ENCODE measurements at places on chromosomes 11 and 22.

DNA sequence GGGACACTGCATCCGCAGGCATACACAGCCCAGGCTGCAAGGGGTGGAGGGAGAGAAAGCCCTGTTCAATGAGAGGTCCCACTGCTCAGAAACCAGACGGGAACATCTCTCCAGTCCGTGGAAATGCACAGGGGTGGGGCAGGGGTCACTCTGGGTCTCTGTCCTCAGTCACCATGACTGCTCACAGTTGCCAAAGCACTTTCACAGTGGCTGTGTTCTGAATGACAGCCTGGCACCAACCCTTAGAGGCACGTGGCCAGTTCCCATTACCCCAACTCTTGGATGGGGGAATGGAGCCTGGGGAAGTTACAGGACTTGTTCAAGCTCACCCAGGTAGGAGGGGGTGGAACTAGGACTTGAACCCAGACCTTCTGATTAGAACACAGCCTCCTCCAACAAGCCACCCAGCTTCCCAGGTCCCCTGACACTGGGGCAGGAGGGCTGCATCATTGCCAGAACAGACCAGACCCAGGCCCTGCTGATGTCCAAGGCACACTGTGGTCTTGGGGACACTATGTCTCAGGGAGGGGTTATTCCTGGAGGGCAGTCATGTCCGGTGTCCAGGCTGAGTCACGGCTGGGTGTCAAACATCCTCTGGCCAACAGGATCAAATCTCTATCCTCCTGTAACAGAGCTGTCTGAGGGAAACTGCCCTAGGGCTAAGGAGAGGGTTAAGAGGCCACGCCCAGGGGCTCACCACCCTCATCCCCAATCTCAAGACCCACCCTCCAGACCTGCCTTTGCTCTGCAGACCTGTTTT is 8.2 kb downstream of the ZNF70 start:
- no peak for DNase-seq

DNA sequence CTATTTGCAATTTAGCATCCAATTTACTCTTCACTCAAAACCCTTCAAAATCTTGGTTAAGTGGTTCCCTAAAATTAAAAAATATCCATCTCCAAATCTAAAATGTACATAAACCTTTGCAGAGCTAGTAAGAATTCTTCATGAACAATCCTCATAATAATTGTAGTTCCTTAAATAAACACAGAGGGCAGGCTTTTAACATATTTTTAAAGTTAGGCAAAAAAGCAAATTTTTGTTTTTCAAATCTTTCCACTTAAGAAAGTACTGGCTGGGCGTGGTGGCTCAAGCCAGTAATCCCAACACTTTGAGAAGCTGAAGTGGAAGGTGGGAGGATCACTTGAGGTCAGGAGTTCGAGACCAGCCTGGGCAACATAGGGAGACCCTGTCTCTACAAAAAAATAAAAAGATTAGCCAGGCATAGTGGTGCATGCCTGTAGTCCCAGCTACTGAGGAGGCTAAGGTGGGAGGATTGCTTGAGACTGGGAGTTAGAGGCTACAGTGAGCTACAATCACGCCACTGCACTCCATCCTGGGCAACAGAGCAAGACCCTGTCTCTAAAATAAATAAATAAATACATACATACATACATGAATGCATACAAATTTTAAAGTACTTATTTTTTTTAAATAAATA is 25.1 kb upstream of the PLAAT3 start:
- DNase-seq, result no peak

GRCh38 chr11:100719362-100719761 is 32.3 kb downstream of the ARHGAP42 start:
- DNase-seq, result no peak

DNA sequence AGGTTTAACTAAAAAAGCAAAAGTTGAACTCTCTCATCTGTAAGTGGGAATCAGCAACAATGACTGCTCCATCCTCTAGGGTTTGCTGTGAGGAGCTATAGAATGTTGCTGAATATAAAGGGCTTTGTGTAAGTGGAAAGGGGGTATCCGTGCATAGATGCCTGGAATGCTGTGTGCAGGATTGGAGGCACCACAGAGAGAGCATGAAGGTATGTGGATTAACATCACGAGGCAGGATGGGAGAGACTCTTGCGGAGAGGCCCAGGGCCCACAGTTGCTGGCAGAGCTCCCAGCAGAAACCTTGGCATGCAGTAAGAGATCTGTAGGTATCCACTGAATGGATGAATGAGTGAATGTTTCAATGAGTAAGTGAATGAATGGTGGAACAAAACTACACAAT is 298.7 kb upstream of the DDI1 start:
- DNase-seq, result no peak

- DNase-seq, result no peak
Observed at GRCh38 chr11:132911186-132911585, 621.1 kb downstream of the OPCML start.

DNA sequence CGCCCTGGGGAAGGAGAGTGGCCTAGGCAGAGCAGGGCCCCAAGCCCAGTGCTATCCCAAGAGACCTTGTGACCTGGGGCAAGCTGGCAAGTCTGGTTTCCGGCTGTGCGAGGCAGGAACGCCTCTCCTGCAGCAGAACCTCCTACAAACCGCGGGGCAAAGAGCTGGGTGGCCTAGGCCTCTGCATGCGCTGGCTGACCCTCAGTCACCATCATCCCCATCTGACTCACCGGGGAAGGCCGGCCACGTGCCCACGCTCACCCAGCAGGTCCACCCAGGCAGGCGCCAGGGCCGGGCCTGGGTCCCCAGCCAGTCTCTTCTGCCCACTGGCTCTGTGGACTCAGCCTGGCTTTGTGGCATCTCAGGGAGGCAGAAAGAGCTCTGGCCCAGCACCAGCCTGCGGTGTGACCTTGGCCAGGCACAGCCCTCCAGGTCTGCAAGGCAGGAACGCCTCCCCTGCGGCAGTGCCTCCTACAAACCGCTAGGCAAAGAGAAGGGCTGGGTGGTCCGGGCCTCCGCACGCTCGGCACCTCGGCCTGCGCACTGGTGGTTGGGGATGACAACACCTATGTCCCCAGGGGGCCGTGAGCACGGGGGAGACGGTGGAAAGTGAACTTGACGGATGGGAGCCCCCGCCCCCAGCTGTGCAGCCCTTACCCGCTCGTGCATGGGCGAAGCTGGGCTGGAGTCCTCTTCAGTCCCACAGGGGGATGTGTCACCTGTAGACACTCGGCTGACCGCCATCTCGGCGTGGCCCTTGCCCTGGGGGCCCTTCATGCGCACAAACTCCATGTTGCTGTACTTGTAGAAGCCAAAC is 38.2 kb downstream of the KIAA0930 start:
- no peak for DNase-seq

GRCh38 chr22:39078329-39078728 is 1.3 kb downstream of the APOBEC3G start:
- DNase-seq, result no peak

GRCh38 chr11:30902929-30903328 is 316.8 kb upstream of the MPPED2 start:
- no peak for DNase-seq

DNA sequence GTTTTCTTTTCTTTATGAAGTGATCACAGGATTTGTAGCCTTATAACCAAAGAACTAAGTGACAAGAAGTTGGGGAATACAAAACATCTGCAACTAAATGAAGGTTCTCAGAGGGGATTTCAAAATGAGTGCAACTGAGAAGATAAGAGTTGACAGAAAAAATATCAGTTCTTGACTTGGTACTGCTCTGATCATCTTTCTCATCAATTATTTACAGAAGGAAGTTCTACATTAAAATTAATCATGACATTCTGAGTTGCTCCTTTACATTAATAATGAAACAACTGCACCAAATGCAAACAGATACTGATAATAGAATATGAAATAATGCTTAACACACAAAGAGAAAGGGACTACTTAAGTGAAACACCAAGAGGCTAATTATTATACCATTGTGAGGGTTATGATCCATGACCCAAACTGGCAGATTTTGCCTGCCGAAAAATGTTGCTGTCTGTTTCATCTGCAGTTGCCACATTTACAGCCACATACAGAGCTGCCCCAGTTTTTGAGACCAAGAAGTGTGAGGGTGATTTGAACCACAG is 561.9 kb upstream of the ANO5 start:
- DNase-seq, result no peak

DNA sequence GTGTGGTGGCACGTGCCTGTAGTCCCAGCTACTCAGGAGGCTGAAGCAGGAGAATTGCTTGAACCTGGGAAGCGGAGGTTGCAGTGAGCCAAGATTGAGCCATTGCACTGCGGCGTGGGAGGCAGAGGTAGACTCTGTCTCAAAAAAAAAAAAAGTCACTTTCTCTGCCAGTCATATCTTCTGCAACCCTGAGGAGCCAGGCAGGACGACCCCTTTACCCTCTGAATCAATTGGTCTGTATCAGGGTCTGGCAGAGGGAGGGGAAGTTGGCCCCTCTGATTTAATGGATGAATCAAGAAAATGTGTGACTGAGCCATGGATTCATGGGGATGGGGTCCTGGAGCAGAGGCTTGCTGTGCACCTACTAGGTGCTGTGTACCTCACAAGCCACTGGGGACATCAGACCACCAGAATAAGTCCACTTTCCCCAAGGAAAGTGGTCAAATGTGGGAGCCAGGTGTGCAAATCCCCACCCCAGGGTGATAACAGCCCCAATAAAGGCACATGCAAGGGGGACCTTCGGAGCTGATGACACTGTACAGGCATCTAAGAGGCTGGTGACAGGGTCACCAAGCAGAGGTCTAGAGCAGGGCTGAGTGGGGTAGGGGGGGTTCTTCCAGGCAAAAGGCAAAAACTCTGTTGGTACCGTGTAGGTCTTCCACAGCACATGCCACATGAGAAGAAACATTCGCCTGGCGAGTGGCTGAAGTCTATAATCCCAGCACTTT is 29.0 kb downstream of the TXN2 start:
- no peak for DNase-seq

- no peak for DNase-seq
Observed at GRCh38 chr11:126072141-126072741, 9.6 kb upstream of the CDON start.

DNA sequence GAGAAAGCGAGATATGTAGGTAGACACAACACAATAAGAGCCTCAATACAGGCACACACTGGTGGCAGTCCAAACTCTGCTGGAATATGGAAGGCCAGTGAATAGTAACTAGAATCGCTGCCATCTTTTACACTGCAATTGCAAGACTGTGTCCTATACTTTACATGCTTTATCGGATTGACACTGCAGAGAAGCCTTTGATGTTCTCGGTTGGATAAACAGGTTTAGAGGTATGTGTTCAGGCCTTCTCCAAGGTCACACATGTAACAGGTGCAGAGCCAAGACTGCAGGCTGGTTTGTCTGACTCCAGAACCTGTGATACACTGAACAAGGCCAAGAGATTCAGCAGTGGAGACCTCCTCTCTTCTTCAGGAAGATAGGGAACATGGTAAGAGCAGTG is 5.1 kb downstream of the SAA1 start:
- DNase-seq, result no peak

- DNase-seq, result no peak
Observed at GRCh38 chr11:134678744-134679143, 266.7 kb upstream of the B3GAT1 start.

GRCh38 chr22:47419239-47419638 is 656.8 kb downstream of the TBC1D22A start:
- no peak for DNase-seq

DNA sequence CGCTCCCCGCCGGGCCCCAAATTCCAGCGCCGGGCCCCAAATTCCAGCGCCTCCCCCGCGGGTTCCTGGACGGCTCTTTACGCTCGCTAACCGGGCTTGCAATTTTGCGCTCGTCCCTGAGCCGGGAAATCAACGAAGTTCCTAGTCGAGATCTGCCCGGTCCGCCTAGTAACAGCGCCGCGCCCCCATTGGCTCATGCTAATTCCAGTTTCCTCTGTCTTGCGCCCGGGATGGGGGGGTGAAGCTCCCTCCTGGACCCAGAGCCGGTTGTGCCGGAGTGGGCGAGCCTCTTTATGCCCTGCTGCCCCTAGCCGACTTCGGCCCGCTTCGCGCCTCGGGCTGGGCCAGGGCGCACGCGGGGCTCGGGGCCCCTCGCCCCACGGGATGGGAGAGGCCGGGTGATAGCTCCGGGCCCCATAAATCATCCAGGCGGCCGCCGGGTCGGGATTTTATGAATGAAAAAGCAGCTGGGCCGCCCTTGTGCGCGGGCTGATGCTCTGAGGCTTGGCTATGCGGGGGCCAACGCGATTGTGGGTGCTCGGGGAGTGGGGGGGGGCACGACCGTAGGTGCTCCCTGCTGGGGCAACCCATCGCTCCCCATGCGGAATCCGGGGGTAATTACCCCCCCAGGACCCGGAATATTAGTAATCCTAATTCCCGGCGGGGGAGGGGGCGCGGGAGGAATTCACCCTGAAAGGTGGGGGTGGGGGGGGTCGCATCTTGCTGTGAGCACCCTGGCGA is 1.8 kb upstream of the CCND1 start:
- DNase-seq, result no peak

- DNase-seq, result no peak
Observed at GRCh38 chr11:100013011-100013410, 674.1 kb upstream of the ARHGAP42 start.

- no peak for DNase-seq
Observed at GRCh38 chr11:105181100-105181499, 41.5 kb upstream of the CARD18 start.

- DNase-seq, result no peak
Observed at GRCh38 chr22:23237841-23238240, 57.5 kb downstream of the BCR start.

DNA sequence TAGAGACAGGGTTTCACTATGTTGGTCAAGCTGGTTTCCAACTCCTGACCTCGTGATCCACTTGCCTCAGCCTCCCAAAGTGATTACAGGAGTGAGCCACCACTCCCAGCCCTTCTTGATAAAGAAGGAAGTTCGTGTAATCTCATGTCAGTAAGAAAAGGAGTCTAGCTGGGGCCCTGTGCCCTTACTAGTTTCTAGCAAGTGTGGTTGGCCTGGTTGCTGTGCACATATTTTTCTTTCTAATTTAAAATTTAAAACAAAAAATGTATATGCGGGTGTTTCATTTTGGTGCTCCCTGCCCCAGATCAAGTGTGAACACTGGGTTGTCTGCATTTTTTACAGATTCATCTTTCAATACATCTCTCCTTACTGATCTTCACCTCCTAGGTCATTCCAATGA is 770.8 kb upstream of the TENM4 start:
- DNase-seq, result no peak
